Dermis microvascular lymphatic vessel endothelial cell (primary cell): ENCODE measurements at places on chromosomes 1 and 21.

DNA sequence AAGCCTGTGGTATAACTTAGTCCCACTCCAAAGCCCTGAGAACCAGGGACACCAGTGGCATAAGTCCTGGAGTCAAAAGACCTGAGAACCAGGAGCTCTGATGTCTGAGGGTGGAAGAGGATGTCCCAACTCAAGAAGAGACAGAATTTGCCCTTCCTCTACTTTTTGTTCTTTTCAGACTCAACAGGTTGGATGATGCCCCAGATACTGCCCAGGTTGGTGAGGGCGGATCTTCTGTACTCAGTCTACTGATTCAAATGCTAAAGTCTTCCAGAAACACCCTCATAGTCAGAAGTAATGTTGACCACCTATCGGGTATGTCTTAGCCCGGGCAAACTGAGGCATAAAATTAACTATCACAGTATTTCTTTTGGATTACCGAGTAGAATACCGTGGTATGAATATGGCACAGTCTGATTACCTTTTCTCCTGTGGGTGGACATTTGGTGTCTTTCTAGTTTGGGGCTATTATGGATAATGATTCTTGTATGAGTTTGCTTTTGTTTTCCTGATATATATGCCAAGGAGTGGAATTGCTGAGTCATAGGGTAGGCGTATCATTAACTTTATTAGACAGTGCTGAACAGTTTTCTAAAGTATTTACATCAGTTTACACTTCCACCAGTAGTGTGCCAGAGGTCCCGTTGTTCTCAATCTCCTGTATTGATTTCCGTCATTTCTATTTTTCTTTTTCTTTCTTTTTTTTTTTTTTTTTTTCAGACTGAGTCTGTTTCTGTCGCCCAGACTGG is 3.2 kb upstream of the CHAF1B start:
- DNase-seq, result no peak

DNA sequence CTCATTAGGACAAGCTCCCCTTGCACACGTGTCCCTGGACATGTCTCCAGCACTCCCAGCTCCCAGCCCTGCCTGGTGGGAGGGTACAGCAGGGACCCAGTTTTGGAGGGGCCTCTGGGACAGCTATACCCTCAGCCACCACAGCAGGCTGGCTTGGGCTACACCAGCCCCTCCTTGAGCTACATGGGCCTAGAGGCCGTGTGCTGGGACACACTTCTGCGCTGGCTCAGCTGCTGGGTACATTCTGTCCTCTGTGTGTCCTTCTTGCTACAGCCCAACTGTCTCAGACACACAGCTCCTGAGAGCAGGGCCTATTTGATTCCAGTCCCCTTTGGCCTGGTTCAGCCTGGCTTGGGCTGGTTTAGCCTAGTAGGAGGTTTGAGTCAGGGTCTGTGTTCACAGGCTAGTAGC is 26.7 kb downstream of the DMAP1 start:
- no peak for DNase-seq

DNA sequence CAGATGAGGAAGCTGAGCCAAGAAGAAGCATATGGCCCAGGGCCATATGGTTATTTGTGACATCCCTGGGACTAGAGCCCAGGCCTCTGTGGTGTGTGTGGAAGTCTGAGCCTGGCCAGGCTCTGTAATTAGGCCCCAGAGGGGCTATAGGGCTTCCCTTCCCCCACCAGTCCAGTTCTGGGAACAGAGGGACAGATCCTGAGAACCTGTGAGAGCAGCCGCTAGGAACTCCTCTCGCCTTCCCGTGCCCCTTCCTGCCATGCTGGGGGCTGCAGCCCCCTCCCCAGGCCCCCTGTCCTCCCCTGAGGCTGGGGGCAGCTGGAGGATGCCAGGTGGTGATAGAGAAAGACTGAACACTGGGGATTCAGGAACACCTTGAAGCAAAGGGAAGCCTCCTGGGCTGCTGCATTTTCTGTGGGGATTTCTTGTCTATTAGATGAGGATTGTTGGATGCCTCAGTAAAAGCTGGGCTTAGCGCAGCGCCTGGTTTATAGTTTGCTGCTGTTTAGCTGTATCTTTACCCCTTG is 33.3 kb downstream of the COQ8A start:
- no peak for DNase-seq

- DNase-seq, result no peak
These were observed 485.6 kb downstream of the NPHP4 start for GRCh38 chr1:5506634-5507033.

GRCh38 chr1:19009126-19009881 is 52.8 kb upstream of the IFFO2 start:
- no peak for DNase-seq

DNA sequence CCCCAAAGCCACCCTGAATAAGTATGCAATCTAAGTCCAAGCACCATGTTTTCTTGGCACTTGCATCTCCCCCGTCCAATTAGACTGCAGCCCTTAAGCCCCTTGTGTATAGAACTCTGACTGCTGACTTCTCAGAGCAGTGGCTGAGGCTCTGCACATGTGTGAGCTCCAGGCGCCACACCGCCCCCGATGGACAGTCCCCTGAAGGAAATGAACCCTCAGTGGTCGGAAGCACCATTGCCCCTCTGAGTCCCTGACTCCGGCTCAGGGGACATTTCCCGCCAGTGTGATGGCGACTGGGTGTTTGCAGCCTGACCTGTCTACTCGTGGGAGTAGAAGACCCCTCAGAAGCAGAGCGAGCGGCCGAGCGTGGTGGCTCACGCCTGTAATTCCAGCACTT is 37.2 kb upstream of the SCCPDH start:
- no peak for DNase-seq

GRCh38 chr1:27804791-27805190 is 25.8 kb upstream of the PPP1R8 start:
- no peak for DNase-seq
